ENCODE measurements at places on chromosomes 5 and 9.

- DNase-seq = peak; percentile 96
Observed at GRCh38 chr9:89036383-89036782, 45.1 kb downstream of the S1PR3 start.

DNA sequence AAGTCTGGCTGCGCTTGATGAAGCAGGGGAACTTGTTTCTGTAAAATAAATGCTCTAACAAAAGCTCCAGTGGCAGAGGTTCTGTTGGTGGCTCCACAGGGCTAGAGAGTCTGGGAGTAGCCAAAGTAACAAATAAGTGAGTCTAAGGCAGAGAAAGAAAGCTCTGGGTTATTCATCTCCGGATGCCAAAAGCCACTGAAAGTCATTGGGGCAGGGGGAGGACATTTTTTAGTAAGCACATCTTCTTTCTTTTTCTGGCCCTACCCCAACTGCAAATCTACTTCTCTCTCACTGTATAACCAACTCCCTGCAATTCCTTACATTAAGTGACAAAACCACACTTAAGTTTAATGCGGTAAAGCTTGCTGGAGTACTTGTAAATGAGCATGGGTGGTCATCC is 141.6 kb downstream of the INSYN2B start:
- no peak for DNase-seq

GRCh38 chr5:83583859-83584258 is 112.3 kb downstream of the VCAN start:
- DNase-seq = no peak

DNA sequence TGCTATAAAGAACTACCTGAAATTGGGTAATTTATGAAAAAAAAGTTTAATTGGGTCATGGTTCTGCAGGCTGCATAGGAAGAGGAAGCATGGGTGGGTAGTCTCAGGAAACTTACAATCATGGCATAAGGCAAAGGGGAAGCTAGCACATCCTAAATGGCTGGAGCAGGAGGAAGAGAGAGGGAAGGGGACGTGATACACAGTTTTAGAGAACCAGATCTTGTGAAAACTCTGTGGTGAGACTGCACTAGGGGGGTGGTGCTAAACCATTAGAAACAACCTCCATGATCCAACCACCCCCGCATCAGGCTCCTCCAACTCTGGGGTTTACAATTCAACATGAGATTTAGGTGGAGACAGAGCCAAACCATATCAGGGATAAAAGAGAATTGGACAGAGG is 624.2 kb downstream of the PRR16 start:
- DNase-seq = no peak

GRCh38 chr9:116870566-116870965 is 183.5 kb downstream of the TRIM32 start:
- DNase-seq = no peak

DNA sequence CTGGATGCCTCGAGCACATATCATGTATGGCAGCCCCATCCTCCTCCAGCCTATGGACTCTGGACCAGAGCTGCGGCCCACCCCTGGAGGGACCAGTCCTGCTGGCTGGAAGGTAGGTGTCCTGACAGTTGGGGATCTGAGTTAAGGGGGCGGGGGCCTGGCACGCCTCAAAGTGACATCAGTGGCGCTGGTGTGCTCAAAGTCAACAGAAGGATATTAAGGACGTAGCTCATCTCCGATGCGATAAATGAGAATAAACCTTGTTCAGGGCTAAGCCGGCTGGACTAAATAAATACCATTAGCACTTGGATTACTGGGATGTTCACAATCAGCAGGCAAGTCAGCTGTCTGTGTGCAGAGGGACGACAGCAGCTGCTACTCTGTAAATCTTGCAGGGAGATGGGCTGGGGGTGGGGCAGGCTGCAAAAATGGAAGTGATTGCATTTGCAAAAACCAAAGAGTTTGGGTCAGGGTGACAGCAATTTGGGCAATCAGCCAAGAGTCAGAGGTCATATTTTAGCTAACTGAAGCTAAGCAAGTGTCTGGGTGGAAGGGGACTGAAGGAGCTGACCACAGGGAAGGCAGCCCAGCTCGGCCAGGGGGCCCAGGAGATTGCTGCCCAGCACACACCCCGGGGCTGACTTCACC is 80.0 kb upstream of the LRRTM2 start:
- DNase-seq = no peak

GRCh38 chr5:160475864-160476438 is 54.3 kb downstream of the PTTG1 start:
- no peak for DNase-seq

DNA sequence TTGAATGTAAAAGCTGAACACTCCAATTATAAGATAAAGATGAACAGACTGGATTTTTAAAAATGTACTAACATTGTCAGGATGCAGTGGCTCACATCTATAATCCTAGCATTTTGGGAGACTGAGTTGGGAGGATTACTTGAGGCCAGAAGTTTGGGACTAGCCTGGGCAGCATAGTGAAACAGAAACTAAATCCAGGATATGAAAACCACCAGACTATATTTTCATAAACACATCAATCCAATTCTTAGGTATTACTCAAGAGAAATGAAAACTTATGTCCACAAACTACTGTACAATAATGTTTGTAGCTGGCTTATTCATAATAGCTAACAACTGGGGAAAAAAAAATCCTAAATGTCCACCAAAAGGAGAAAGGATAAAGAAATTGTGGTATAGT is 26.8 kb upstream of the NAA35 start:
- DNase-seq = no peak

GRCh38 chr5:3226196-3226920 is 369.3 kb upstream of the IRX1 start:
- DNase-seq = no peak

DNA sequence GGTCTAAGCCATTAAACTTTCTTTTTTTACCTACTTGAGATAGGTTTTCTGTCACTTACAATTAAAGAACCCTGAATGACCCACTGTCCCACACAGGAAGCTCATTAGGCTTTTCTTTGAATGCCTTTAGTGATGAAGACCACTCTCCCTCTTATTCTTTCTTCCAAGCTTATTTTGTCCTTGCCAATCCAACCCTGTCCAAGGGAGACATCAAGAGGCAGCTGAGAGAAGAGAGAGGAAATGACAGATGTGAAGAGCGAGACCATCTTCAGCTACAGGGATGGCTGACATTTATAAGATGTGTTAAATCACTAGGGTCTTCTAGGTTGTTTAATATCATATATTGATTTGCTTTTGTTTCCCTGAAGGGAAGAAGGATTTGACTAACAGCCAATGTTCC is 133.5 kb downstream of the FAM114A2 start:
- DNase-seq = no peak

- no peak for DNase-seq
Observed at GRCh38 chr9:28471261-28471660, 898.0 kb upstream of the C9orf72 start.

DNA sequence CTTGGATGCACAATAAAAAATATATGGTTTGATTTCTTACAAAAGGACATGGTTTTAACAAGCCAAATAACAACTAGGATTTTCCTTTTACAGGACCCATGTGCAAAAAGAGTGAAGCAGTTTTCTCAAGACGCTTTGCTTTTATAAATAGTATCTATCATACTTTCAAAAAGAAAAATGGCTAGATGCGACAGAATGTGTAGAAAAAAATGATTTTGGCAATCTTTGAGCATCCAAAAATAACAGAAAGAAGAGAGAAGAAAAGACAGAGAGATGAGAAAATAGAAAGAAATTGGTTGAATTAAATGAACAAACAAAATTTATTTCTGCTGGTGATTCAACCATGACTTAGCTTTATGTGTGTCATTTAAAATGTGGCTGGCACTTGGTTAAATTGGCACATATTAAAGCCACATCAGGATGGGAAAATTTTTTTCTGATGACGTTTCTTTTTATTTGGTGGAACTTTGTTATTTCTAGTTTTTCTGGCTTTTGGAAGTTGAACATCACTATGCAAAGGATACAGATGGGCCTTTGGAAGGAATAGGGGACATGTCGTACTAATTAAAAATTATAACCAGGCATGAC is 35.6 kb upstream of the NREP start:
- DNase-seq = no peak

DNA sequence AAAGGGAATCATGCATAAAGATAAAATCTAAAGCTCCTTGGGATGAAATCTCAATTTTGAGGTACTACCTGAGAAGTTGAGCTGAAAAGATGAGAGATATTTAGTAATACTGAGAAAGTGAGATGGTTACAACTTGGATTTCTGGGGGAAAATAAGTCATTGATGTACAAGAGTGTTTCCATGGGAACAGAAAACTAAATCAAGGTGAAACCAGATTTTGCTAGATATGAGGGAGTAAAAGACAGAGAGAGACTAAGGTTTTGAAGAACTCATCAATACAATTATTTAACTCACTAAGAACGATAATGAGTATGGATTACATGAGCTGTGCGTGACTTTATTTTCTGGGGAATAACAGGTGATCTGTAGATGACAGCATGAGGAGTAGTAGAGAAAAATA is 10.2 kb upstream of the ST8SIA4 start:
- DNase-seq = no peak

DNA sequence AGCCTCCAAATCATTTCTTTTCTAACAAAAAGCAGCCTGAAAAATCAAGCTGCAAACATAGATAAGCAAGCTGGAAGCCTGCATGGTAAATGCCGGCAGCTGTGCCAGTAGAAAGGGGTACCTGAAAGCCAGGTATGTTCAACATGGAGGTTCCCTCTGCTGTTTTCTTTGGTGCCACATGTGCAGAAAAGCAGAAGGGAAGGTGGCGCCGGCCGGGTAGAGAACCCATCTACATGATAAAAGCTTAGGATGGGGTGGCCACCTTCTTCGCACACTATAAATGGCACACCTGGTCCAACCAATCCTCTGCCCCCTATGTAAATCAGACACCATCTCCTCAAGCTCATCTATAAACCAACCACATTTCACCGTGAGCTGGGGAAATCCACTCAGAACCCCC is 268.9 kb upstream of the IRX2 start:
- DNase-seq = no peak

- no peak for DNase-seq
Observed at GRCh38 chr5:123265551-123265950, 157.7 kb downstream of the CEP120 start.

GRCh38 chr5:147391781-147392180 is 118.1 kb downstream of the DPYSL3 start:
- peak; percentile 13 for DNase-seq

DNA sequence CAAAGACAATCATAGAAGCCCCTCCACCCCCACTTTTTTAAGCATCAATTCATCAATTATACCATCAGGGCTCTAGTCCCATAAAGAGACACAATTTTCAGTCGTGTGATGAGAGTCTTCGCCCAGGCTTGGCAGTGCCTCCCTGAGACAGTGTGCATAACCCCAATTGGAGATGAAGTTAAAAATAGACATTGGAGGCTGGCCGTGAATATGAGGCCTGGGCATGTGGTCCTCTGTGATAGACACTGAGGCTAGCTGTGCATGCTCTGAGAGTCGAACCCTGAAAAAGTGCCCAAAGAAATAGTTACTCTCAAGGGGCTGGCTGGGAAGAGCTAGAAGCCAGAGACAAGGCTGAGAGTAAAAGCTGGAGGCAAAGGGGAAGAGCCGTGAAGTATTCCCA is 248.6 kb upstream of the NR4A3 start:
- no peak for DNase-seq

DNA sequence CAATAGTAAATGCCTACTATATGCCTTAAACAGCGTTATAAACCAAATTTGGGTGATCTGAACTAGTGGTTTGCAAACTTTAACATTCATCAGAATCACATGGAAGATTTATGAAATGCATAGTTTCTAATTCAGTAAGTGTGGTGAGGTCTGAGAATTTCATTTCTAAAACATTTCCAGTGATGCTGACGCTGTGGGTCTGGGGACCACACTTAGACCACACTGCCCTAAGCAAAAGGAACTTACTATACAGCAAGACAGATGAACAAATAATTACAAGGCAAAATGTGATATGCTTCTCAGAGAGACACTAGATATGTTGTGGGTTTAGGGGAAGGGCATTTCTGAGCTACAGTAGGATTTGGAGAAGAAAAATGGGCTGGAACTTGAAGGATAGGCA is 72.6 kb downstream of the OXCT1 start:
- DNase-seq = no peak

DNA sequence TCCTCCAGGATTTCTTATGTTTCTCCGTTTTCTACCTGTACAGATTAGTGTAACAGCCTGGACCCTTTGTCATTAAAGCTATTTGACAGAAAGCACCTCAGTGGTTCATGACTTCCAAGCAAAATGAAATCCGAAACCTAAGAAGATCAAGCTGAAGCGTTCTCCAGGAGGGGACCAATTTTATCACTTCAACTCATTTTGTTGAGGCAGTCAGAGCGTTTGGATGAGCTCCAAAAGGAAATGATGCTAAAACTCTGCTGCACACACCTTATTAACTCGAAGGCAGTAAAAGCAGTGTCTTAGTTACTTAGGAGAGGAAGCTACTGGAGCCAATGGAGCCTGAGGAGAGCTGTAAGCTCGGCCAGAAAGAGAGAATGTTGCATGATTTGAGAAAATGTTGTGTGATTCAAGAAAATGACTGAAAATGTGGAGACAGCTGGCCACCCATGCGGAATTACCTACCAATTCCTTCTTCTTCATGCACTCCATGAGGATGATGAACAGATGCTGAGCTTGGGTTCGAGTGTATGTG is 346.7 kb upstream of the KLF9 start:
- no peak for DNase-seq

DNA sequence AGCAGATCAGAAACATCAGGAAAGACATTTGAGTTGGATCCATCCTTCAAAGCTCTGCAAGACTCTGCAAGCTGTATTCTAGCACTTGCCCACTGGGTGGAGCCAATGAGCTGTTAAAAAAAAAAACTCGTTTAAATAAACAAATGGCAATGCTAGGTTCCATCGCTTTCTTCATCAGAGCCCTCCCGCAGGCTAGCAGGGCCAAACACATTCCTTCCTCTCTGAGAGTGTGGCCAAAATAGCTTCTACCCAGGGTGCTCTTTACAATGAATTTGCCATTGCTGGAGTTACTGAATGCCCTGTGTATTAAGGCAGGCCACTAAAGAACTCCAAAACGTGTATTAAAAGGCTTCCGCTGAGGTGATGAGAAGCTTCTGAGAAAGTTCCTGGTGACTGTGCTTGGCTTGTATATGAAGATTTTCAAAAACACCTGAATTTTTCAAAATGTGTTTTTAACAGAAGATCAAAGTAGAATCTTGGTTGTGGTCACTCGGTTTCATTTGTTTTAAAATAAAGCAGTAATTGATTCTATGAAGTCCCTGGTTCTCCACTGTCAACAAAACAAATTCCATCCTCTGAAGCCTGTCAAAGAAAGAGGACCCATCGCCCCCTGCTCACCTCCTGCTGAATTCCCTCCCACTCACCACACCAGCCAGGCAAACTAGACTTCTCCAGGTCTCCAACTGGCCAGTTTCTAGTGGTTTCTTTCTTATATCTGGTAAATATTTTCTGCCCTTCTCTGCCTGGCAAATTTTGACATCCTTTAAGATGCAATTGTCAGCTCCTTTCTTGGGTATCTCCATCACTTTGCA is 36.5 kb upstream of the EQTN start:
- peak; percentile 71 for DNase-seq

DNA sequence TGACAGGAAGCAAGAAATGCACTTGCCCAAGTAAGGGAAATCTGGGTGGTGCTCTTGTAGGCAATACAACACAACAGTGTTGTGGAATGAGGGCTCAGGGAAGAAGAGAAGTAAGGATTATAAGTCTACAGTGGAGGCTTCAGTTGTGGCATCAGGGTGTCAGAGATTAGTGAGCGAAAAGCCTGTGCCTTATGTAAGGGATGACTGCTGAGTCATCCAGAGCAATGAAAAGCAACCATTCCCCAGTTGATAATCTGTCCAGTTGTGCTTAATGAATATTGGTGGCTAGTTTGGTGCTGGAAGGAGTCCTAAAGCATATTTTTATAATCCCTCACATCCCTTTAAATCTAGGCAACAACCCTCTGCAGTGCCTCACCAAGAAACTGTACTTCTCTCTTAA is 42.0 kb downstream of the FBXO38 start:
- no peak for DNase-seq

- DNase-seq = no peak
Observed at GRCh38 chr5:8685704-8686103, 816.8 kb downstream of the MTRR start.

Data from CD14-positive monocyte (primary cell).